Stimulated activated CD4-positive, alpha-beta T cell treated with anti-CD3 and anti-CD28 coated beads, TNF-alpha, amount 100 ng/mL, for 1 hour (primary cell): ENCODE measurements at places on chromosomes 1 and 21.
A peak's percentile ranks its signal among the peaks of the same experiment; 100 is the strongest.

GRCh38 chr1:192575499-192576189, at the start of gene RGS1:
RGS1 (plus strand) TSS chr1:192575773; CDS start chr1:192575793, 20 bp downstream.
- DNase-seq, result peak; percentile 45

GRCh38 chr1:38872401-38873026, 634 bp downstream of the MYCBP start:
- peak; percentile 12 for DNase-seq

DNA sequence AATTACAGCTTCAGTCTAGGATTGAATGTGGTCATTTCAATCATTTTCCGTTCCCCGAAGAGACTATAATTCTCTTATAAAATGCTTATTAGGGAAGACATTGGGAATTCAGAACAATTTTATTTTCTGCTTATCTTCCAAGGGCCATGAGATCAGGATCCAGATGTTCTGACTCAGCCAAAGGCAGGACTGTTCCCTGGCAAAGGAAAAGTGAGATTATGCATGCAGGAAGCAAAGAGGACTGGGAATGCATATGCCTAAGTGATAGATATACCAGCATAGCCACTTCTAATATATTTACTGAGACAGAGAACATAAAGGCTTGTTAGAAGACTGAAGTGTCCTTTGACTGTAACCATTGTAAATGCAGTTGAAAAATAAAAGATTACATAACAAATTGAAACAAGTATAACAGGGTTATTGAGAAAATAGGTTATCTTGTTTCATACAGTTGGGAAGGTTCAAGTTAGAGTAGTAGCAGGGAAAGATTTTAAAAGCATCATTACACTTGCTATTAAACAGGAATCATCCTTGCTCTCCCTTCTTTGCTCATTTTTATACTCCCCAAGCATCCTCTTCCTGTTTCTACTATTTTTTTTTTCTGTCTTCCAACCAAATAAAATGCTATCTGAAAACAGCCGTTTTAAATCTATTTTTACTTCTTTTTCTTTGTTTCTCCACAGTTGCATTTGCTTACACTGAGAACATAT, 439.6 kb upstream of the ADAMTS5 start:
- DNase-seq, result no peak

DNA sequence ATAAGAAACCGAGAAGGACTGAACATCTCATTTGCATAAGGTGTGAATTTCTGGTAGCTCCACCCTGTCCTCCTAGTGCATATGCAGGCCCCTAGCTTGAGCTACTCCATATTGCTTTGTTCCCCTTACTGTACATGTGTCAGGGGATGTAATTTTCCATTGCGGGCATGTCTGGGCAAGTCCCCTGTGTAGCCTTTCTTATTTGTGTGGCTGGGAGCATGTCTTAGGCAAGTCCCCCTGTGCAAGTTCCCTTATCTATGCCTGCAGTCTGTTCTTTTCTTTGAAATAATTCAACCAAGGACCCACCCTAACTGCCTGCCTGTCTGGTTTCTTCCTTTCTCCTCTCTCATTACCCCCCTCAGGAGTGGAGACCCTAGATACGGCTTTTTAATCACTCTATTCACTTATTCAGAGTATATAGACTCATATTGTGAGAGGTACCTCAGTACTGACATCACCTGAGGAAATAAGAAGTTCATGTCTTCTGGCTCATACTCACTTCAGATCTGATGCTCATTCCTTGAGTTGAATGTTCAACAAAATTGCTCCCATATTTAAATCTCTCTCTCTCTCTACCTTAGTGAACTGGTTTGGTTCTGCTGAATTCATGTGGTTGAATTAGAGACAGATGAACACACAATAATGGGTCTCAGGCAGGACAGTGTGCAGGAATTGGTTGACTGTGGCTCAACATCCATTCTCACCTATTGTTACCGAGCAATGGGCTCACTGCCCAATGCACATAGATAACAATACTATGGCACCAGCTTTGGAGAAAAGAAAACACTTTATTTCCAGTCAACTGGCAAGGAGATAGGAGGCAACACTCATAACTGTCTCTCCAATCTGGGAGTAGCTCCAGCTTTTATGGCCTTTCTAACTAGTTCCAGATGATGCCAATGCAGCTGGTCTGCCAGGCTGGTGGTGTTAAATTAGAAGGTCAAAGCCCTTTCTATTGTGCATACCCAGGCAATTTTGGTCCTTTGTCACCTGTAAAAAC, 27.9 kb upstream of the NPL start:
- no peak for DNase-seq

DNA sequence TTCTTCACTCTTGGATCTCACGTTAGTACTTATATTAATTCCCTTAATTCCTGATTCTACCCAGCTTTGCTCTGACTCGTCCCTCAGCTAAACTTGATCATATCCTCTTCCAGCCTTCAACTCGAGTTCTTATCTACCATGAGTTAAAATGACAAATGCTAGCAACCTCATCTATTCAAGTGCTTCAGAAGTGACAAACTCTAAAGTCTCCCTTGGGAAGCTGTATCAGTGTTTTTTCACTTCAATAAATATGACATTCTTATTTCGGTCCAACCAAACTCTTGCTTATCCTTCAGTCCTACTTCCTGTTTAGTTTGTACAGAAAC, 75.3 kb downstream of the FOXJ3 start:
- DNase-seq, result no peak

DNA sequence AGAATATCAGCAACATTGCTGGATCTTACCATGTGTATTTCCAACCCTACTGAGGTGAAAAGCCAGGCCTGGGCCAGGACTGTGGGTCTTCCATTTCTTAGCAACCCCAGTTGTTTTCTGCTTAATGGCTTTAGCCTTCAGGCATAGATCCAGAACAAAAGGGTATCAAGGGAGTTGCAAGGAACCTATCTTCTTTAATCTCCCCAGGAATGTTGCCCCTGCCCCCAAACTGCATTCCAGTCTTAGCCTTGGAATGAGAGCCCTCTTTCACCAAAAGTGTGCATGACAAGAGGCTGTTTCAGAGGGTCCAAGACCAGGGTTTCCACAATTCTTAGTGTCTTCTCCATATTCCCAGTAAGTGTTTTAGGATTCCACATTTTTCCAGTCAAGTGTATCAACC, 87.9 kb upstream of the SOX13 start:
- no peak for DNase-seq

- DNase-seq, result no peak
These were observed 2.7 kb downstream of the CAPN2 start for GRCh38 chr1:223714849-223715603.

GRCh38 chr1:182174513-182174855, 113.0 kb upstream of the ZNF648 start:
- DNase-seq, result no peak

GRCh38 chr1:38139738-38140487, 93.3 kb upstream of the POU3F1 start:
- DNase-seq, result no peak

DNA sequence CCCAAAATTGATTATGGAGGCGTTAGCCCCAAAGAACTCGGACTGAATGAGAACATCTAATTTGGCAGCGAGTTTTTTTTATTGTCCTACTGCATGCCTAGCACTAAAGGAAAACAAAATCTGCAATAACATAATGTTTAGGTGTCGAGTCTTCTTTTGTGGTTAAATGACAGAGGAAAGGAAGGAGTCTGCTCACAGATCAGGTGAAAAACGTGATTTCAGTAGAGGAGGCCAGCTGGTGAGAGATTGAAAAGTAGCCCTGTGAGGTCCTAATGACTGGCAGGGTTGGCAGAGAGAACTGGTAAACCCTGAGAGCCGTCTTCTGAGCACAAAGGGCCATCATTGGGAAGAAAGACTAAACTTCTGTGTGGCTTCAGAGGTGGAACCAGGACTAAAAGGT, 24.2 kb downstream of the WDTC1 start:
- DNase-seq, result no peak

GRCh38 chr1:15848929-15849774, 1.6 kb downstream of the SPEN start:
- DNase-seq, result no peak

DNA sequence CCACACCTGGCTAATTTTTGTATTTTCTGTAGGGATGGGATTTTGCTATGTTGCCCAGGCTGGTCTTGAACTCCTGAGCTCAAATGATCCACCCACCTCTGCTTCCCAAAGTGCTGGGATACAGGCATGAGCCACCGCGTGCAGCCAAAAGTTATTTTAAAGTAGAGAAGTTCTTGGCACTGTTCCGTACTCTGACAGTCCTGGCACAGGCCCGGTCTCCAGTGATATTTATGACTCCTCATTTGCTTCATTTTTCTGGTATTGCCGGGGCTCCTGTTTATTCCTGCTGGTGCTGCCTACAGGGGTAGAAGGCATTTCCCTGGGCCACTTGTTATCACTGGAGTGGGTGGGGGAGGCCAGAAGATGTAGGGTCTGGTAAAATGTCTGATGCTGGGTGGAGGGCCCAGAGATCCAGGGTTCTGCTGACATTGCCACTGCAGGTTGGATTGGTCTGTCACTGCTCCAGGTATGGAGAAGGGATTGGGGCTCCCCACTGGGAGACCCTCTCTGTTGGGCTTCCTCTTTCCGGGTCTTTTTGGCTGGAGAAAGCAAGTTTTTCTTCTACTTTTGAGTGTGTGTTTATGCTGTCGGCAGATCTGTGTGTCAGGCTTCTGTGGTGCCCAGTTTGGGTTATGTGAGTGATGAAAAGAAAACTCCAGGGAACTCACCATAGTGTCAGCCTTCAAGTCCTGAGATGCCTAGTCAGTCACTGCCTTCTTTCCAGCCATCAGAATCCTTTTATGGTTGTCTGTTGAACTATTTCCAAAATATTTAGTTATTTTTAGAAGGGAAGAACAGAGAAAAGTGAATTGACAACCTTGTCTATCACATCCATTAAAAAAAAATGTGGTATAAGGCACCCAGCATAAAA, 4.5 kb downstream of the MROH7 start:
- DNase-seq, result no peak

- no peak for DNase-seq
These were observed 39.1 kb downstream of the MATN1 start for GRCh38 chr1:30684259-30684658.

DNA sequence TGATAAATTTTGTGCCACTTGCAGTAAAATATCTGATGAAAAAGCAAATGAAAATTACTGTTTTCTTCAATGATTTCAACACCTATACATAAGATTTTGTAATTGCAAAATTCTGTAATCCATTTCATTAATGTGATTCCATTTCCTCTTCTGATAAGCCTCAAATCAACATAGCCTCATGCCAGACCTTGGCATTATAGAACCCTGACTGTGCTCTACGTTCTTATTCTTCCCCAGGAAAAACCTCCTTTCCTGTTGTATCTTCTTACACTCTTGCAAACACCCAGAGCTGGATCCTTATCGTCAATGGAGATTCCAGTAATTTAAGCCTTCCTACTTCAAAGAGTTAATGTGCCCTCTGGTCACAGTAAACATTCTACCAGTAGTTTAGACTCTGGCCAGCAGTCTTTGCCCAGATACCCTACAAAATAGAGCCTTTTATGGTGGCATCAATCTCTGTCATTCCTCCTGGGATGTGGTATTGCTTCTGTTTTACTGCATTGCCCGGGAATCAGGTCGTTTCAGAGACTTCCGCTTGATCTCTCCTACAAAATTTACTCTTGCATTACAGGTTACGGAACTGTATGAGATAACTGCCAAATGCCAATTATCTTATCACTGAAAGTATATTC, 48.5 kb upstream of the CHRM3 start:
- no peak for DNase-seq

DNA sequence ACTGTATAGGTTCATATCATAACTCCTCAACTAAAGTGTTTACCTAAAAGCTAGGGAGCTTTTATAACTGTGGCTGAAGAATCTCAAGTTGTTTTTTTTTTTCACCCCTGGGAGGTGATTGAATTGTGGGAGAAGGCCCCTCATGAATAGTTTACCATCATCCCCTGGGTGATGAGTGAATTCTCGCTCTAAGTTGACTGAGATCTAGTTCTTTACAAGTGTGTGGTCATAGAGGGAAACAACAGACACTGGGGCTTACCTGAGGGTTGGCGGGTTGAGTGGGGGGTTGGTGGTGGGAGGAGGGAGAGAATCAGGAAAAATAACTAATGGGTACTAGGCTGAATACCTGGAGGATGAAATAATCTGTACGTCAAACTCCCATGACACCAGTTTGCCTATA, 7.9 kb upstream of the ZSCAN20 start:
- no peak for DNase-seq

GRCh38 chr1:225299624-225300023, 128.2 kb downstream of the LBR start:
- DNase-seq, result no peak

DNA sequence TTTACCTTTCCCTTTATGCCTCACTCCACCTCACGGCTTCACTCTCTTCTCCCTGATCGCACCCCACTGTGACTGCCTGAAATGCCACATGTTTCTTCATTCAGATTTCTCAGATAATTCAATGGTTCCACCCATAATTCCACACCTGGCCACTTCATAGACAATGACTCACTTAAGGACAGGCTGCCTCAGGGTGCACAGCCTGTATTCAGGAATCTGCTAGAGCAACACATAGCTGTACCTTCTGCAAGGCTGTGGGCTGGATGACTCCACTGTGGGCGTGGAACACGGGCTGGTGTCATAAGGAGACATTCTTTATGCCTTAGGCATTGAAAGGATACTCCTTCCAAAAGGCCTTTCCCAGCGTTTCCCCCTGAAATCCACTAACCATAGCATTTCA, 36.1 kb downstream of the L1TD1 start:
- DNase-seq, result no peak

DNA sequence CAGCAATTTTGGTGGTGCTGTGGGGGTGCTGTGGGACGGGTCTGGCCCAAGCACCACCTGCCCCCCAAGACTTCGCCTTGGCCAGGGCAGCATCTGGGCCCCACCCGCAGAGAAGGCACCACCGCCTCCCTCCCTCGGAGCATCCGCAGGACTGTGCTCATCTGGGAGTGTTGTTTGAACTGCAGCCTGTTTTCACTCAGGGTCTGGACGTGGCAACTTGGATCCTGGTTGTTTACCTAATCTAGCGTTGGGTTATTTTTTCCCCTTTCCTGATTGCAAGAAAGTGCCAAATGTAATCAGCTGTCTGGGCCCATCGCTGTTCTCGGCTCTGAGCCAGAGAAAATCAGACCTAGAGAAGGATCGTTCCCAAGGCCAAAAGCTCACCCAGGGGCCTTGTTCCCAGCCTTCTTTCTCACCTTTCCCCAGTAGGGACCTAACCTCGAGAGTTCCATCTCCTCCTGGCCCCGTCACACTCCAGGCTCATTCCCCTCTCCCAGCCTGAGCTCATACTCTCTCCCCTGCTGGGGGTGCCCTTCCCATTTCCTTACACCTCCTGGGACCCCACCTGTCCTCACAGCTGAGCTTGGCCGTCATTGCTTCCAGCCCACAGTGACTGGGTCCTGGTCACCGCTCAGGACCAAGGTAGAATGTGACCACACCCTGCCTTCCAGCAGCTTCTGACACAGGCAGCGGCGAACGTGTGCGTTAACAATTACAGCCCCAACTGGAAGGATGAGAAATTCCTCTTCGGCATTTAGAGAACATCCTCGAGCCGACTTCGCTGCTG, 72.0 kb upstream of the FAM20B start:
- no peak for DNase-seq
